Cardiac muscle cell (in vitro differentiated cells and primary cell): ENCODE measurements at places on chromosomes 6 and 20. TPM values are rescaled to one million over a fixed set of nuclear protein-coding genes. Genes with fewer than 3 reads are reported as not detected.

TCP11 gene
- 0.27 TPM in 1 of 2 replicates, not detected in the other for total RNA-seq

GRCh38 chr20:62477669-62478455 lies 2.1 kb upstream of the GATA5 start:
- H3K27me3 ChIP-seq = no peaks in the 10 kb centered on the region
- H3K4me3 ChIP-seq = no peak overlapping the region
- no peak for DNase-seq
- no peak overlapping the region for H3K27ac ChIP-seq
- no peaks in the 10 kb centered on the region for H3K36me3 ChIP-seq

DNA sequence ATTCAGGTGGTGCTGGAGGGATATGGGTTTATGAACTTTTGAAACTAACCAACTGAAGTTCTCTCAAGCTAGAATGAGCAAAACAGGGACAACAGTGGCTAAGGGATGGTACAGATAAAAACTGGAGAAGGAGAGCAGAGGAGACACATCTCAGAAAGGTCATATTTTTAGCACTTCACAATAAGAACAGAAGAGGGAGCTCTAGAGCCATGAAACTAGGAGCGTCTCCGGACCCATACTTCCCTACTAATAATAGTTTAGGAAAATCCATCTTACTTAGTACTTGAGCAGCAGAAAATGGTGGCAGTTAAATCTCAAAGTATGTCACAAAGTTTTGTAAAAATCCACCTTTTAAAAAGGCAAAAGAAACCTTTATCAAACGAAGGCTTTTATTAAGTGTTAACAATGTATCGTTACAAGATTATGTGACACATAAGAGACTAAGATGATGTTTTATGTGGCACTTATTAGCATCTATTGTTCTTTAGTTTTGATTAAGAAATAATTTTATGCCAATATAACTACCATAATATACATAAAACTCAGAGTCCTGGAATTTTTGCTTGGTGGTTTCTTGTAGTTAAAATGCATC lies 278.6 kb downstream of the TBC1D32 start:
- H3K27ac ChIP-seq = no peak overlapping the region
- no peaks in the 10 kb centered on the region for H3K36me3 ChIP-seq
- H3K27me3 ChIP-seq = no peaks in the 10 kb centered on the region
- no peak overlapping the region for H3K4me3 ChIP-seq
- peak; percentile 67 for DNase-seq

- no peak overlapping the region for H3K4me3 ChIP-seq
- H3K36me3 ChIP-seq = no peaks in the 10 kb centered on the region
- no peak overlapping the region for H3K27ac ChIP-seq
- H3K27me3 ChIP-seq = no peaks in the 10 kb centered on the region
Measured at GRCh38 chr6:46684771-46685170, 2.9 kb upstream of the TDRD6 start.

DNA sequence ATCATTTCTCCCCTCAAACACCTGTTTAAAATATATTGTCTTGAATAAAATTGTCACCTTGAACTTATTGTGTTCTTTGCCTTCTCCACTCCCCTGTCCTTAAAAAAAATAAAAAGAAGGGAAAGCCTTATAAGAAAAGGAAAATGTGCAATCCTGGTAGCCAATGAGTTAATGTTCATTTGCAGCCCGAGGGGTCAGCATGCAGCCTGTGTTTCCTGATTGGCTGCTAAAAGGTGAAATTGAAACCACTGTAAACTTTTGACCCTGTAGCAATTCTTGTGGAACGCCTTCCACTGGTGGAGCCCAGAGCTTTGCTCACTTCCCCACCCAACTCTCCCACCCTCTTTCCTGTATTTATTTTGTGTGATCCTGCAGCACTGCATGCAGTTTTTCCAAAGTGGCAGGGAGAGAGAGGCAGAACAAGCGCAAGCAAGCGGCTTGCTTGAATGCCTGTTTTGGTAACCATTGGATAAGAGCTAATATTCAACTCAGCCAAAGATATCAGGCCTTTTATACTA lies 74.9 kb downstream of the NCOA3 start:
- peaks cover 39% of the 10 kb centered on the region for H3K4me1 ChIP-seq
- H3K27ac ChIP-seq = peak overlapping the region; percentile 84
- H3K4me3 ChIP-seq = no peak overlapping the region
- DNase-seq = peak; percentile 90
- H3K36me3 ChIP-seq = no peaks in the 10 kb centered on the region

DNA sequence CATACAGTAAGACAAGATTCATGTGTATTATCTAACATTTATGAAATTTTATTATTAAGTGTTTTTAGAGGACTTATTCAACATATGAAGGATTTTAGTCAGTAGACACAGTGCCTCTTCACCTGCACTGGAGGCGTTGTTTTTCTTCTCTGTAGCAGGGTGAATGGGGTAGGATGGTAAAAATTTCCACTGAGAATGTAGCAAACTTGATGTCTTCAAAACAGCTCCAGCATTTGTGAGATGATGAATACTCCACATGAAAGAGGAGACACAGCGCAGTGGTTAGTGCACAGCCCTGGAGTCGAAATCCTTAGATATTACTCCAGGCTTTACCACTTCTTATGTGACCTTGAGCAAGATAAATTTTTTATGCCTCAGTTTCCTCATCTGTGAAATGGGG lies 110.5 kb upstream of the AHI1 start:
- no peak for DNase-seq
- no peaks in the 10 kb centered on the region for H3K27me3 ChIP-seq
- no peaks in the 10 kb centered on the region for H3K4me1 ChIP-seq
- H3K27ac ChIP-seq = no peak overlapping the region
- H3K4me3 ChIP-seq = no peak overlapping the region
